ENCODE measurements at places on chromosomes 3 and 15.

GRCh38 chr3:63980830-63981498 lies 42.3 kb downstream of the PSMD6 start:
- peak; percentile 38 for DNase-seq

GRCh38 chr15:35019404-35020327 lies 31.6 kb upstream of the ZNF770 start:
- DNase-seq: no peak

DNA sequence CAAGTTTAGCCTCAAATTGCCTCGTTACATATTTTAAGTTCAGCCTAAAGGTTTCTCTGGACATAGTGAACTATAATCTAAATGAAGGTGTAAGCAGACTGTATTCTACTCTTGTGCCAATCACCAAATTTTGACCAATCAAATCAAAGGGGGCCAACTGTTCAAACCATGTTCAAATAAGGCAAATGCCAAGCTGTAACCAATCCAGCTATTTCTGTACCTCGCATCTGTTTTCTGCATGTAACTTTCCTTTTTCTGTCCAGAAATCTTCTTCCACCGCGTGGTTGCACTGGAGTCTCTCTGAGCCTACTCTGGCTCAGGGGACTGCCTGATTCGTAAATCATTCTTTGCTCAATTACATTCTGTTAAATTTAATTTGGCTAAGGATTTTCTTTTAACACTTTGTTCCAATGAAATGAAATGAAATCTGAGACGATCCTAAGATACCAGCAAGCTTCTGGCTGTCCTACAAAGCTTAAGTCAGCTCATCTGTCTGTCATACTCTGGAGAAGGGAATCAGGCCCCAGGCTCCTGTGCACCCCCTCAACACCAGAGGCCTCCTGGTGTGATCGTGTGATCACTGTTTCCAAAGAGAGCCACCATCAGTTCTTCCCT lies 53.2 kb upstream of the ZNF148 start:
- DNase-seq: no peak

DNA sequence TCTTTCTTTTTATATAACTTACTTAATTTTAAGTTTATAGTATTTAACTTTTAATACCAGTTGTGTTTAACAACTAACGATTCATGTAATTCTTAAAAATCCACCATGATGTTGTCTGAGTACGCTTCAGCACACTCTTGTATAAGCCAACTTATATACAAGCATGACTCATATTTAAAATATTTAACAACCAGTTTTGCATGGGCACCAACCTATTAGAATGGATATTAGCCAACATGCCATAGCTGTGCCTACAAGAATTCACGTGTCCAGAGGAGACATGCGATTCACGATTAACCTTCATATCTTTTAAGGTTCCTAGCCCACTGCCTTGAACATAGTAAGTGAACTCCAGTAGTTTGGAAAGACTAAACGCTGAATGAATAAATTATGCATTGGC lies 1023.2 kb downstream of the TBL1XR1 start:
- DNase-seq: no peak

- DNase-seq: no peak
Measured at GRCh38 chr3:25515171-25515570, 87.1 kb downstream of the RARB start.

Measured in common myeloid progenitor, CD34-positive (primary cell).